ELF-1 (cell line): ENCODE measurements at places on chromosomes 6 and 20.

- no peak for DNase-seq
Observed at GRCh38 chr20:41182296-41183212, 45.2 kb downstream of the PLCG1 start.

- no peak for DNase-seq
Observed at GRCh38 chr20:53698371-53698978, 104.8 kb upstream of the ZNF217 start.

DNA sequence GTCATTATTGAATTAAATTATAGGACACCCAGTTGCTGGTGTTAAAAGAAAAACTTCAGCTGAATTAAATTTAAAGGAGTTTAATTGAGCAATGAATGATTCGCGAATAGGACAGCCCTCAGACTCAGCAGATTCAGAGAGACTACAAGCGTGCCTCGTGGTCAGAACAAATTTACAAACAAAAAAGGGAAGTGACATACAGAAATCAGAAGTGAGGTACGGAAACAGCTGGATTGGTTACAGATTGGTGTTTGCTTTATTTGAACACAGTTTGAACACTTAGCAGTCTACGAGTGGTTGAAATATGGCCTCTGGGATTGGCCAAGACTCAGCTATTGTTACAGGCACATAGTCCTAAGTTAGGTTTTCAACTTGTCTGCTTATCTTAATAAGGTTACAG lies 25.8 kb upstream of the TNFRSF21 start:
- no peak for DNase-seq

GRCh38 chr6:6676910-6677441 lies 88.5 kb downstream of the LY86 start:
- DNase-seq: peak; percentile 88

DNA sequence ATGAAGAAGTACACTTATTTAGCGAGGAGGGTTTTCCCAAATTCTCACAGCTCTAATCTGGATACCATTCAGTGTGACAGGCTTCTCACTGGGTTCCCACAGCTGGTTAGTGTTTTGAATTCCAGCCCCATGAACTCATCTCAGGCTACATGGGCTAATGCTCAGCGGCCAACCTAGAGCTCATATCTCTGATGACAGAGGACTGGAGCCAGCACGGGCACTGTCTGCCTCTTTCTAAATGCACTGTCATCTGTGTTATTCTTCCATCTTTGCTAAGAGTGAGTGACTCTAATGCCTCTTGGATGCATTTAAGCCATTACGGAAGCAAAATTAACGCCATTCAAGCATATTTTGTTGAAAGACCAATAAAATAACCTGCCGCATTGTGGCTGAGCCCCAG lies 308.9 kb upstream of the JAG1 start:
- DNase-seq: peak; percentile 53

DNA sequence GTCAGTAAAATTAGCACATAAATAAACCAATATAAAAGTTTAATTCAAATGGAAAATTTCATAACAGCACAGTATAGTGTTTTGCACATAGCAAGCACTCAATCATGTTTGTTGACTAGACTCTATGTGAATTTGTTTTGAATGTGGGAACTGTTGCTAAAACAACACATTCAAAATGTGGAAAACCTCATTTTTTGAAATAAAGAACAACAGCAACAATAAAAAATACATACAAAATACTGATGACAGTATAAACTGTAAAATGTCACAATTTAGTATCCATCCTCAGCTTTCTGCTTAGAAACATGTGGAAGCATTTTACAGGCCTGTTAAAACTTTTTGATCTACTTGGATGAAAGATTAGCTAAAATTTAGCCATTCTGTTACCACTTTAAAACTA lies 47.4 kb downstream of the HDAC2 start:
- DNase-seq: no peak

DNA sequence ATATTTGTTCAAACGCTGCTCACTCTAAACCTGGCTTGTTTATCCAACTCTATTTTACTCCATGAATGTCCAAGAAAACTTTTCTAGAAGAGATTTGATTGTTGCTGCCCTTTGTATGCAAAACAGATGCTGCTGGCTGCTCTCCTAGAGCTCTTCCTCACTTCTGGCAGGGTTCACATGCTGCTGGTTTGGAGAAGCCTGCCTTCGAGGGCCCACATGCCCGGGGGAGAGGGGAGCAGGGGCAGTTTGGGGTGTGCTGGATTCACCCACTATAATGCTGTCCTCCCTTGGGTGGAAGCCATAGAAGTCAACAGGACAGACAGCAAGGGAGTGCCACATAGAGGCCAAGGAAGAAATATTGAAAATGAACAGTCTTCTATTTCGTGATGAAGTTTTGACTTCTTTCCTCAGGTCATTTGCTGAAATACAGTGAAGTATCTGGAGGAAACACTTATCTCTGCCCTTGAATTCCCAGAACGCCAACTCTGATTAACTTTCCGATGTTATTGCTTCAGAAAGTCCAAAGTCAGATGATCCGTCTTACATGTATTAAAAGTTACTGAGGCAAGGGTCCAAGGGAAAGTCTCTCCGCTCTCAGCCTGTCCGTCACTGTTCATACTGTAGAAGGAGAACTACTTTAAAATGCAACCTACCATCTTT lies 32.4 kb downstream of the LY86 start:
- no peak for DNase-seq

DNA sequence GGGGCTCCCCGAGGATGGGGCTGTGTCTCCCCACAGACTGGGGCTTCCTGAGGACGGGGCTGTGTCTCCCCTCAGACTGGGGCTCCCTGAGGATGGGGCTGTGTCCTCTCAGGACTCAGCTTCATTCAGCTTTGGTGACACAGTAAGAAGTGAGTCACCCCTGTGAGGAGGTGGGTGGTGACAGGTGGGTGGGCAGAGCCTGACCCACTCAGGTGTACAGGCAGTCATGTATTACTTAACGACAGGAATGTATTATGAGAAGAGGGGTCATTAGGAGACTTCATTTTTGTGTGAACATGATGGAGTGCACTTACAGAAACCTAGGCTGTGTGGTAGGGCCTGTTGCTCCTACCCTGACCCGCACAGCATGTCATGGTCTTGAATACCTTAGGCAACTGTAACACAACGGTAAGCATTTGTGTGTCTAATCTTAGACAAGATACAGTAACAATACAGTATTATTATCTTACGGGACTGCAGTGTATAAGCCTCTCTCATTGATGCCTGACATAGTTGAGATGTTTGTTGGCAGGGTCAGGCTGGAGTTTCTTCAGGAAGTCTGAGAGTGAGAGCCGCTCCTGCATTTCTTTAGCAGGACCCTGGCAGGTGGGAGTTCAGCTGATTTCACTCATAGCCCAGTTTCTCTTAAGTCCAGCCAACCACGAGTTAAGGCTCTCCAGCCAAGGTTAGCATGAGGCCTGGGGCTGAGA lies 10.9 kb upstream of the PGC start:
- DNase-seq: no peak
